ENCODE measurements at places on chromosomes 3 and 15.

DNA sequence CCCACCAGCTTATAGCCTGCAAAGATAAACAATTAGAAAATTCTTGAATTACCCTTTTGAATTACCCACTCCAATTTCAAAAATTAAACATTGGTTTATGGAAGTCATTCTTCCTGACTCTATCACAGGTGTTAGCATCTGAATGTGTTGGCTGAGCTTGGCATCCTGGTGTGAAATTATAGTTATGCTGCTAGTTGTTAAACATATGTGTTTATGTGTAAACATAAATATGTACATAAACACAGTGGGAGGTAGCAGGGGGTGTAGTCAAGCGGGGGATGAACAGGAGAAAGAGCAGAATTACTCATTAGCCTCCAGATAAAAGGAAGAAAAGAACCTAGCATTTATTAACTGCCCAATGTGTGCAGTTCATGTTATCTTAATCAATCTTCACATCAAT, 530.2 kb downstream of the MCTP2 start:
- DNase-seq, result no peak

DNA sequence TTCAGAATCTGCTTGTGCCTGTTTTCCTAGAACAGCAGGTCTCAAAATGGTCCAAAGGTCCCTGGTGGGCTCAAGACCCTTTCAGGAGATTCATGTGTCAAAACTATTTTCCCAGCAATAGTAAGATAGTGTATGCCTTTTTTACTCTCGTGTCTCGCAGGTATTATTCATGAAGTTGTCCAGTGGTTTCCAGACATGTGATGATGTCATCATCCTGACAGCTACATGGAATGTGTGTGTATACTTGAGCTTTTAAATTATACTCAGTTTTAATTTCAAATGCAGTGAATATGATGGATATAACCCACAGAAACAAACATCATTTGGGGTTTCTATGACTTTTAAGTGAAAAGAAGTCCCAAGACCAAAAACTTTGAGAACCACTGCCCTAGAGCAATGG, 288.6 kb downstream of the NTRK3 start:
- DNase-seq, result no peak

DNA sequence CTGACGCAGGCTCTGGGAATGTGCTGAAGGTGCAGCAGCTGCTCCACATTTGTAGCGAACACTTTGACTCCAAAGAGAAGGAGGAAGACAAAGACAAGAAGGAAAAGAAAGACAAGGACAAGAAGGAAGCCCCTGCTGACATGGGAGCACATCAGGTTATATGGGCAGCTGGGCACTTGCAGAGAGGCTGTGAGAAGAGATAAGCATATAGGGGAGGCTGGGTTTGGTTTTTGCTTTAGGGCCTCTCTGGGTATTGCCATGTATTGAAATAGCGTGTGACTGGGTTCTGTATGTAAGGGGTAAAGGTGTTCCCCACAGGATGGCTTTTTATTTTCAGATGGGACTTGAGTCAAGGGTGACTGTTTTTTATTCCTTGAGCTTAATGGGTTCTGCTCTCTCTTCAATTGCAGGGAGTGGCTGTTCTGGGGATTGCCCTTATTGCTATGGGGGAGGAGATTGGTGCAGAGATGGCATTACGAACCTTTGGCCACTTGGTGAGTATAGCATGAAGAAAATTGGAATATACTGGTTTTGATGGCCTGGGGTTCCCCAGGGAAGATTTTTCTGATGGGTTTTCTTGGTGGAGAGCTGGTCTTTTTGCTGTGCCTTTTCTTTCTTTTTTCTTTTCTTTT, 7.4 kb downstream of the PSMD2 start:
- no peak for DNase-seq

- no peak for DNase-seq
Observed at GRCh38 chr3:53030619-53031449, 15.0 kb downstream of the SFMBT1 start.

DNA sequence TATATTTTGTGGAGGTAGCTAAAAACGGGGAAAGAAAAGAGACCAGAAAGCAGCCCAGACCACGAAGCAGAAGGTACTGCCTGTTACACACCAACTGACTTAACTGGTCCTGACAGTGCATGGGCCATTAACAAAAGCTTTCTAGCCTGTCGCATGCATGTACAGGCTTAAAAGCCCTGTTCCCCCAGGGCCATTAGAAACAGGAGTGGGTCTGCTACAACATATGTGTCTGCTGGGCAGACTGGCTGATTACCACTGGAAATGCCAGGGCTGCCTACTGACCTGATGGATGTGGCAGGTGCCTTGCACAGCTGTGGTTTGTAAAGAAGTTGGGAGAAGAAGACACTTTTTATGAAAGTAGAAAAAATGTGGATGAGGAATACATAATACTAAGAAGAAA, 137.4 kb downstream of the GAP43 start:
- DNase-seq, result peak; percentile 41

DNA sequence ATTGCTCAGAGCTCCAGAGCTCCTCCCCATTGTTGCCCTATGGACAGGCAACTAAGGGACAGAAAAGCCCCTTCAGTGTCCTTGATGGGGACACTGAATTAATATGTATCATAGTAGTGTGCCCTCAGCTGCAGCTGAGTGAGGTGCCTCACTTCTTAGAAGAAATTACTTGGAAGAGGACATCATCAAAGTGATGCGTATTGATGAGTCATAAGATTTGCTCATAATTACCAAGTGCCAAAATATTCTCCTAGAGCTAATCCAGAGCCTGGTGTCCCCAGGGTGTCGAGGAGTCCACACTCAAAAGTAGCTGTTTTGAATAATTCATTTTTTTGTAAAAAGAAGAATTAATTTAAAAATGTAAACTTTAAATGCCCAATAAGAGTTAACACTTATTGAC, 200.7 kb upstream of the SEMA6D start:
- DNase-seq, result no peak

DNA sequence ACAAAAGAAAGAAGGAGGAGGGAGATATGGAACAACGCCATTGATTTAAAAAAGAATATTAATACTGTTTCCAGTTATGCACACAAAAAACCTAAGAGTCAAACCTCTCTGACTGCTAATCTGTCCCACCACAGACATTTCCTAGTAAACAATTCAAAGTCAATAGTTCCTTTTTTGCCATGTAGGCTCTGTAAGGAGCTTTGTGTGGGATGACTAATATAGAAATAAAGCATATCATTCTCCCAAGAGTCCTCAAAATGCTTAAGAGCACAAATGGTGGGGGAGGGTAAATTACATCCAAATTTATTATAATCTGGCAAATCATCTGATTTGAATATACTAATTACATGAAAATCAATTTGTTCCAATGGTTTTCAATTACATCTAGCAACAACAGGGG, 155.9 kb upstream of the CNTN4 start:
- DNase-seq, result no peak

DNA sequence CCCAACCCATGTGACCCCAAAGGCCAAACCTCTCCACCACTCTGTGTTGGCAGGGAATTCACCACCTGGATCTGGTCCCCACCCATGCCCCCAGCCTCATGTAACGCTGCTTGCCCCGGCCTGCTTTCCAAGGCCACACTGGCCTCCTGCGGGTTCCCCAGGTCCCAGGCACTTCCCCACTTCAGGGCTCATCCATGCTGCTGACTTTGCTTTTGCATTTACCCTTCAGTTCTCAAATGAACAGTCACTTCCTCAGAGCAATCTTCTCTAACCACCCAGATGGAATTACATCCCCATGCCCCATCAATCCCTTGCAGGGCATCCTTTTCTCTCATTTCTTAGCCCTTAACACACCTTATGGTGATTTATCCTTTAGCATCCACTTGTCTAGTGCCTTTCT, 9.2 kb downstream of the DAPK2 start:
- no peak for DNase-seq

DNA sequence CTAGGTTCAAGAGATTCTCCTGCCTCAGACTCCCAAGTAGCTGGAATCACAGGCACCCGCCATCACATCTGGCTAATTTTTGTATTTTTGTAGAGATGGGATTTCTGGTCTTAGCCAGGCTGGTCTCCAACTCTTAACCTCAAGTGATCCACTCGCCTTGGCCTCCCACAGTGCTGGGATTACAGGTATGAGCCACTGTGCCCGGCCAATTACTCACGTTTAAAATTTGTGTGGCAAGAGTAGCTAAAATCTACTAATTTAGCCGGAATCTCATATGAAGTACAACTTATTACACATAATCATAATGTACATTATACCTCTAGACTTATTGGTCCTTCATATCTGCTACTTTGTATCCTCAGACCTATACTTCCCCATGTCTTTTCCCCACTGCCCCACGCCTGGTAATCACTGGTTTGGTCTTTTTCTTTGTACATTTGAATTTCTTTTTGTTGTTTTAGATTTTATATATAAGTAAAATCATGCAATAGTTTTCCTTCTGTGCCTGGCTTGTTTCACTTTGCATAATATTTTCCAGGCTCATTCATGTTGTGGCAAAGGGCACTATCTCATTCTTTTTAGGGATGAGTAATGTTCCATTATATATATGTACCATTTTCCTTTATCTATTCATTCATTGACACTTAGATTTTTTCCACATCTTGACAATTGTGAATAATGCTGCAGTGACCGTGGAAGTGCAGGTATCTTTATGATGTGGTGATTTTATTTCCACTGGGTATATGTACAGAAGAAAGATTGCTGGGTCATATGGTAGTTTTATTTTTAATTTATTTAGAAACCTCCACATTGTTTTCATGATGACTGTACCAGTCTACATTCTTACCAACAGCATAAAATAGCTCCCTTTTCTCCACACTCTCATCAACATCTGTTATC, 605.0 kb upstream of the CBLB start:
- no peak for DNase-seq

GRCh38 chr3:160447544-160447943, 2.0 kb downstream of the TRIM59 start:
- no peak for DNase-seq

DNA sequence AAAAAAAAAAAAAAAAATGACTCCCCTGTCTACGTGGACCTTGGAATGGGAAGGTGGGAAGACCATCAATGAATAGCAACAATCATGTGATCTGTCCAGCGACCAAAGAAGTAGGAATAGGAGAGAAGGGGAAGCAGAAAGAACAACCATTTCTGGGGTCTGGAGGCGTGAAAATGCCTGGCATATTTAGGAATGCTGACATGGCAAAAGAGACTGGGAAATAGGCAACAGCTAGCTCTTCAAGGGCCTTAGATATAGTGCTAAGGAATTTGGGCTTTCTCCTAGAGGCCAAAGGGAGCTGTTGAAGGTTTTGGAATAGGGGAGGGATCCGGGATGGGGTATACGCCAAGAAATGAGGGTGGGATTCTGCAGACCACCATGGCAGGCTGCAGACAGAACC, 5.9 kb downstream of the SLC22A13 start:
- no peak for DNase-seq

DNA sequence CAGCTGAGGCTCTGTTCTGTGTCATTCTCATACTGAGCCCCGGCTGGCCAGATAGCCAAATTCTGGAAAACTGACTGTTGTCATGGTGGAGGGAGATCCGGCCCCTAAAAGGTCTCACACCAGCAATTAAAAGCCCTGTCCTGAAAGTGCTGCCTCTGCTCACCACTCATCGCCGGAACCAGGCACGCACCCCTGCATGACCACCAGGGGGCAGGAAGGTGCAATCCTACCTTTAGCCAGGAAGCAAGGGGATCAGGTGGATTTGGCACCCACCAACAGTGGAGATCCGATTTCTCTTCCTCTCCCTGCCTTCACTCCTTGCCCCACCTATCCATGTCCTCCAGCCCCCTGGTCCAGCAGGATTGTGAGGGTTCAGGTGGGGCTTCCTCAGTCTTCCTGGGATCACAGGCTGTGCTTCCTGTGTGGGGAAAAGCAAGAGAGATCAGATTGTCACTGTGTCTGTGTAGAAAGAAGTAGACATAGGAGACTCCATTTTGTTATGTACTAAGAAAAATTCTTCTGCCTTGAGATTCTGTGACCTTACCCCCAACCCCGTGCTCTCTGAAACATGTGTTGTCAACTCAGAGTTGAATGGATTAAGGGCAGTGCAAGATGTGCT, 16.1 kb upstream of the CACNA2D2 start:
- peak; percentile 62 for DNase-seq

- peak; percentile 66 for DNase-seq
Observed at GRCh38 chr3:13896473-13897154, 16.7 kb upstream of the WNT7A start.

GRCh38 chr15:62050115-62050514, 10.1 kb downstream of the VPS13C start:
- DNase-seq, result no peak

- DNase-seq, result peak; percentile 99
Observed at GRCh38 chr3:47513125-47513929, at the start of gene ELP6. TSS of gene ELP6 (minus strand) at chr3:47513712. CDS start at chr3:47513590, 122 bp downstream.

DNA sequence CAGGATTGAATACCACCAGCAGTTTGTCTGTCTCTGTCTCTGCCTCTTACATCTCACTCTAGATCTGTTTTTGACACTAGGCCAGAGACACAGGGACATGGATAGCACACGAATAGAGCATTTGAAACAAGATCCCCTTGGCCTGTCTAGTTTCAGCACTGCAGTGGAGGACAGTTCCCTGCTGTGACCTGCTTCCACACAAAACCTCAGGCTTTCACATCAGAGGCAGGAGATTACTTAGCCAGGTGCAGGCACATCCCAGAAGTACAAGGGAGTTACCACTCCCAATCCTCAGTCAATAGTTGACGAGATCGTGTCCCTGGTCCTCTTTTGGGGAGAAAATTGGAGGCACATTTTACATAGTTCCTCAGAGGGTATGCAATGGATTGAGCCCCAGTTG, 34.0 kb upstream of the CCK start:
- DNase-seq, result peak; percentile 55

- DNase-seq, result no peak
Observed at GRCh38 chr3:29933802-29934490, 653.1 kb downstream of the RBMS3 start.

GRCh38 chr3:186821429-186822387, 15.4 kb upstream of the RFC4 start:
- no peak for DNase-seq

DNA sequence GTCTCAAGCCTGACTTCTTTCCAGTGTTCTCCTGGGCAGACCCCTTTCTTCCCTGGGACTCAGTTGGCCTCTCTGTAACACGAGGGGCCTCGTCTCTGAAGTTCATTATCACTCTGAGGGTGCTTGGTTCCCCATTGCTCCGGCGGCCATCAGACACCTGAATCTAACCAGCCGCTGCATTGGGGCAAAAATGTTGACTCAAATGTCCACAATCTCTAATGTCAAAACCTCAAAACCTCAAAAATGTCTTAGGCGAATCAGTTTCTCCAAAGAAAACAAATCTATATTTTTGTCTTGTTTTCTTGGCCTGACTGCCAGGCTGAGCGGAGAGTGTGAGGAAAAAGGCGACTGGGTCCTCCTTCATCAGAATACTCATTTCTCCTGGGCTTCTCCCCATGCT, 220.7 kb downstream of the VPS13C start:
- DNase-seq, result no peak

GRCh38 chr3:41357271-41357670, 158.0 kb downstream of the CTNNB1 start:
- no peak for DNase-seq

GRCh38 chr3:167653760-167654159, at the start of gene WDR49:
TSS of gene WDR49 (minus strand) at chr3:167653942. CDS start at chr3:167653425, 517 bp downstream.
- no peak for DNase-seq

- DNase-seq, result no peak
Observed at GRCh38 chr15:31175484-31175883, 74.0 kb upstream of the TRPM1 start.

GRCh38 chr3:157104928-157105652, 54.9 kb downstream of the CCNL1 start:
- peak; percentile 43 for DNase-seq

Measured in right hindlimb (tissue), 1 donor.